ENCODE measurements at places on chromosomes 2 and 18.
A peak's percentile ranks its signal among the peaks of the same experiment; 100 is the strongest.

DNA sequence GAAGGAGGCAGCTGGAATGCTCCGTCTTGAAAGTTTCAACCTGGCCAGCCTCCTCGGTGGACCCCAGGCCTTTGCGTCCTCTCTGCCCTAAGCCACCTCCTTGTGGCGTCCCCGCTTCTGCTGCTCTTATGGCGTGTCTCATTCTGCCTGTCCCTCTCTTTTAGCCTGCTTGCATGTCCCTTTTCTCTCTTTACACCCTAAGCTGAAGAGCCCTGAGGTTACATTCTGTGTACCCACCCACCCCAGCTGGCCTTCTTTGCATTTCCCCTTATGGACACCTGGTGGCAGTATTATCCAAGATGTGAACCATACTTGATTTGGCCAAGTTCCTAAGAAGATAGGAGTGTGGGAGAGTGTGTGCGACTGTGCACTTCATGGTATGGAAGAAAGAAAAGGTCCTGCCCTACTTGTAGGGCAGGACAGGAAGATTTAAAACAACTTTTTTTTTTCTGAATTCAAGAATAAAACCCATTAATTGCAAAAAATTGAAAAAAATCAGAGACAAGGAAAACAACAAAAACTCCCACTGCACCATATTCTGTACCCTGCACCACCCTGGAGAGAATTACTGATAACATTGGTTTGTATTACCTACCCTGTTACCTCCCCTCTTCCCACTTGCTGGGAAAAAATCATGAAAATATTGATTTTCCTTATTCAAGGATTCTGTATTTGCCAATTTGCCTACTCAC is 77.4 kb downstream of the DYSF start:
- DNase-seq = peak; percentile 36

- DNase-seq = no peak
Measured at GRCh38 chr18:79952456-79952995, 1.1 kb upstream of the SLC66A2 start.

DNA sequence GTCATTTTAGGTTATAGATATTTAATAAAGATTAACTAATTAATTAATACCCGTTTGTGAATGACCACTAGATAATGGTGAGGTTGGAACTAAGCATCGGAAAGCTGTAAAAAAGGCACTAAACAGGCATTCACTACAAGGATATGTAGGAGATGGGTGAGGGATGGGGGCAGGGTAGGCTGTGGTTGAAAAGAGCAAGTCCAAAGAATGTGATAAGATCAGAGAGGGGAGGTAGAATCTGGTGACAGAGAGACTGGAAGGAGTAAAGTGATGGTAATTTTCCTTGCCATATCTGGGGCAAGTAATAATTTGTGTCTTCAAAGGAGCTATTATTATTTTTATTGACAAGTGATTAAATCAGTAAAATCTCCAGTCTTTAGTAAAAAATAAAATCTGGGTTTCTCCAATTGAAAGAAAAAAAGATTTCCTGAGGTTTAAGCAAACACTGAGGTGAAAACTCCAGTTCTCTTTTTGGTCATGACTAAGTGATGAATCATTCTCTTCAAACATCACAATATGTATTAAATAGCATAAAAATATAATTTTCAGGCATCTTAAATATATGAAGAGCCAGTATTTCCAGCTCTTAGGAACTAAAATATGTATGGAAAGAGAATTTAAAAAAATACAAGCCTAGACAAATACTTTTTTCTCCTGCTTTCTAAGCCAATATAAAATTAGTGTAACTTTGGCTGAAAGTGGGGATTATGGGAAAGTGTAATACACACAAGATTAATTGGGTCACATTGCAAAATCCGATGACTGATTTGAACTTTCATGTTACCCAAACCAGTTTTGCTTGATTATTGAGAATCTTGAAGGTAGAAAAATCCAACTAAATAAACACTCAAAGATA is 259.1 kb upstream of the RBMS1 start:
- peak; percentile 70 for DNase-seq

DNA sequence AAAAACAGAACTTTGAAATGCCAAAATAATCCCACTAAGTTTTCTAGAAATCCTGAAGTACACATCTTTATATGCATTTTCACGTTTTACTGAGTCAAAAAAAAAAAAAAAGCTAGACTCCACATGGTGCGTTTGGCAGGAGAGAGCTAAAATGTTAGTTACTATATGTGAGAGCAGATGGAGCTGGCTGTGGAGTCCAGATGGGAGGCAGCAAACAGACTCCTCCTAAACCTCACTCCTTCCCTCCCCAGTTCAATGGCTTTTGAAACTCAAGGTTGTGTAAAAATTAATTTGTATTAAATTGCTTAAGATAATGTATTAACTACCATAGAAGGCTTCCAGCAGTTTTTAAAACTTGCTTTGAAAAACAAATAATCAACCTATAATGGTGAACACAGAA is 248.8 kb downstream of the AGPS start:
- DNase-seq = no peak

DNA sequence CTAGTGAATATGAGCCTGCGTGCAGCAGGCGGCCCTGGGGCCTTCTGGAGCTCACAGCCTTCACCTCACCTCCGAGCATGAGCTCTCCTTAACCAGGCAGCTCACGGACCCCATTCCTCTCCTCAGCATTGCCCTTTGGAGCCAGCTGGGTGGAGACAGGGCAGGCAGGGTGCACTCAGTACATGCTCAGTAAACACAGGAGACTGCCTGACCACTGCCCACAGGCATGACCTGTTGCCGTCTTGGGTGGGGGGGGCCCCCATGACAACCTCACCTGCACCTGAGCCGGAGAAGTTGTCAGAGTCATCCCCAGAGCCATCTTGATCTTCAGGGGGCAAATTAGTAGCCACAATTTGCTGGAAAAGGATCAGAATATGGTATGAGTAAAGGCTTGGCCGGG is 19.9 kb downstream of the SDC1 start:
- DNase-seq = no peak

DNA sequence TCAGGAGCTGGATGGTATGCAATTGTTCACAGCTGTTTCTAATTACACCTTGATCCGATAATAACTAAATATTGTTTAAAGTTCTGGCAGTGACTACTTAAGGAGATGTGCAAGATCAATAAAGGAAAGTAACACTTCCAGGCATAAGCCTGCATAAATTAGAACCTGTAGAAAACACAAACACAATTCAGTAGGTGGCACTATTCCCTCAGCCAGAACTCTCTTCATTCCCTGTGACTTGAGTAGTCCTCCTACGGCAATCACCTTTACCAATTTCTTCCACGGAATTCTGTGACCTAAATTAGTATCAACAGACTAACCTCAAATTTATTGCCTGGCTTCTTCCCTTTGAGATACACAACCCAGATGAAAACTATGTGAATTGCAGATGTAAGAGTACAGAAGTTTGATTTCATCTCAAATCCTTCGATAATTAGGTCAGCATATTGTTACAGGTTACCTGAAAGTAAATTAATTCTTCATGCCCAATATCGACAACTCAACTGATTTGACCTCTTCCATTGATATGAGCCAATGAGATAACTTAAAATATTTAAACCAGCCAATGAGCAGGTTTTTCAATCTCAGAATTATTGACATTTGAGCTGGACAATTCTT is 137.8 kb downstream of the PID1 start:
- DNase-seq = peak; percentile 78

- DNase-seq = no peak
Measured at GRCh38 chr2:109712746-109713145, 81.4 kb upstream of the RGPD5 start.

DNA sequence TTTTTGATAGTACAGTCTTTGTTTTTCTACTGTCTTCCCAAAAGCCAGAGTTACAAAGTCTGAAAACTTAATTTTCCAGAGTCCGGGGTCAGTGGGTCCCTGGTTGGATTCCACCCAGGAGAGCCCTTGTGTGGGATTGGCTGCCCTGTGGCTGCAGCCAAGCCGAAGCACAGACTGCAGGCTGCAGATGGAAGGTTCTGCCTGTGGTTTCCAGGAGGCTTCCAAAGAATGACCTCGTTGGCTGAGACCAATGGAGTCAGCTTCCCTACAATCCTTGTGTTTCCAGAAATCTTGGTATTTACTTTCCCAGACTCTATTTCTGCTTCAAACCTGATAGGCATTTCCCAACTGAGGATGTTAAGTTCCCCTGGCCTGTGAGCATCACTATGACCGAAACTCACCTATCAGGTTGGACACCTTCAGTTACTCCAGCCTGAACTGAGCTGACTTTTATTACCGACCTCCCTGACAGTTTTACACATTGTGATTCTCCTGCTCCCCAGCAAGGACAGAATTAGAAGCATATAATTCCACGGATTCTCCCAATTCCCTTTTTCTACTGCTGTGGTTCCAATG is 117.5 kb upstream of the CCDC68 start:
- no peak for DNase-seq

- DNase-seq = no peak
Measured at GRCh38 chr2:73084971-73085370, 13.5 kb upstream of the SFXN5 start.

GRCh38 chr2:206435742-206436141 is 7.6 kb upstream of the ADAM23 start:
- DNase-seq = no peak

DNA sequence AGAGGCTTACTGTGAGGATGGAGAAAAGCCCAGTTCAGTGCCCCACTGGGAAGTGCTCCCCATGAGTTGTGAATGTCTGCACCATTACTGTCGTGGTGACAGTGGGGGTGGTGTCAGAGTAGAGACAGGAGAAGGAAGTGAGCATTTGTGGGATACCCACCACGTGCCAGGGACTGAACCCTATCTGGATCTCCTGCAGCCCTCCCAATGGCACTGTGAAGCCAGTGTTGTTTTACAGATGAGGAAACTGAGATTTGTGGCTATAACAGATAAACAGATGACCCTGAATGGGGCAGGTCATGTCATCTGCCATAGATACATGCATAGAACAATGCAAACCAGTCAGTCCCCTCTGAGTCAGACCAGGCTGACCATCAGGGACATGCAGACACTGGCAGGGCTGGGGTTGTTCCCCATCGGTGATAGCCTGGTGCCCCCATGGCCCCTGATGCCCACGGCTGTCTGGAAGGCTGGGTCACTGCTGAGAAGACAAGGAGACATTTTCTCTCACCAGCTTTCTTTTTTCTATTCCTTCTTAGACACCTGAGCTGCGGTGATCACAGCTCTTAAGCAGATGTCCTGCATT is 60.8 kb downstream of the EMILIN2 start:
- DNase-seq = no peak

- DNase-seq = no peak
Measured at GRCh38 chr18:77160515-77160914, 27.9 kb upstream of the MBP start.

GRCh38 chr2:163723881-163724280 is 11.9 kb downstream of the FIGN start:
- no peak for DNase-seq

DNA sequence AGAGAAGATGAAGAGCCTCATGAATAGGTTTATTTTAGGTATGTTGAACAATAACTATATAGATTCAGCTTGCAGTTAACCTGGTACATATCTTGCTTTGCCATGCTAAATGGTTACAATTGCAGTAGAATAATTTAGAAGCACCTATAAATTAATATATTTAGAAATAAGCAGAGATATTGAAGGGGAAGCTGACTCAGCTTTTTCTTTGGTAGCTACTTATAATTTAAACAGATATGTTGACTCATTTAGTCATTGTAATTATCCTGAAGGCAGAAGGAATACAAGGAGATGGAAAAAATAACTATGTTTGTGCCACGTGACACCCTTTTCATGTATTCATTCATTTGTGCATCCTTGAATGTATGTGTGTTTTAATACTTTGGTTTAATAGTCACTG is 755.5 kb downstream of the SUCLG1 start:
- DNase-seq = no peak

DNA sequence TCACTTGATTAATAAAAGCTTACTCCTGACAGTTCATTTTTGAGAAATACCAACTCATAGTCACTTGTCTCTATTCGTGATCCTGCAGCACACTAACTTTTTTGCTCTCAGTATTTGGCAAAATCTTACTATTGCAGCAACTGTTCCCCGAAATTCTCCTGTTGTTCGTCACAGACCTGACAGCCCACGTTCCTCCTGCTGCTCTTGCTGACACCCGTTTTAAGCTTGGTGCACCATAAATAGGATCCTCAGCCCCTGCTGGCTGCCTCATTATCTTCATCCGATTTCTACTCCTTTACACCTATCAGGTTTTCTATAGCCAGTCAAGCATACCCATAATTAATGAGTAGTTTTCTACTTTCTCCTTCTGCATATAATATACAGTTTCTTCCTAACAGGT is 368.8 kb downstream of the PLCL1 start:
- no peak for DNase-seq

DNA sequence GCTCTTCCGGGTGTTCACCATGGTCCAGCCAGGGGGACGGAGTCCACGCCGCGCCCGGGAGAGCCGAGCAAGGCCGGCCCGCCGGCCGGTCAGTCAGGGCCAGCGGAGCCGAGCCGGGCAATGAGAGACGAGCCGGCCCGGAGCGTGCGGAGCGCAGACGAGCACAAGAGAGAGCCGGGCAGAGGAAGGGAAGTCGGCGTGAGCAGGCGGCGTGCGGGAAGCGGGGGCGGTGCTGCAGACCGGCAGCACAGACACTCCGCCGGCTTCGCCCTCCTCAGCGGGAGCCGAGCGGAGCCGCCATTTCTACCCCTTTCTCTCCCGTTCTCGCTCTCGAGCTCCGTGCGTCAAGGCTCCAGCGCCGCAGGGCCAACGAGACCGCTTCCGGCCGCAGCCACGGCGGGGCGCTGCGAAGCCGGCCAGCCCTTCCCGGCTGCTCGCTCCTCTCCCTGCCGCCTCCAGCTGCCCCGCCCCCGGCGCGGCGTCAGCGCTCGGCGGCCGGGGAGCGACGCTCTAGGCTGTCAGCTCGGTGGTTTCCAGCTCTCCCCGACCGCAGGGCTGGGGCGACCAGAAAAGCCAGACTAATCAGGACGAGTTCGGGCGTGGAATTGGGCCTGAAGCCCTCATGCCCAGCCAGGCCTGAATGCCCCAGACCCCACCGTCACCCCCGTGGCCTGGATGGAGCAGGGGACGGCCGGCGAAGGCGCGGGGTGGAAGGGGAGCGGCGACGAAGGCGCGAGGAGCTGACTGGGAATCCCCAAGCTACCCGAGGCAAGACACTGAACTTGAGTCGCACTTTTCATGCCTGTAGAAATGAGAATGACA is at the start of gene ATAD2B:
Gene ATAD2B, minus strand, starts transcription at position 374 of the 822 bp plus-strand sequence. Its CDS starts 353 bp downstream, at position 21.
- DNase-seq = peak; percentile 86

GRCh38 chr2:33408109-33408508 is 68.3 kb upstream of the RASGRP3 start:
- DNase-seq = no peak

GRCh38 chr2:40480073-40480472 is 28.2 kb upstream of the SLC8A1 start:
- no peak for DNase-seq

DNA sequence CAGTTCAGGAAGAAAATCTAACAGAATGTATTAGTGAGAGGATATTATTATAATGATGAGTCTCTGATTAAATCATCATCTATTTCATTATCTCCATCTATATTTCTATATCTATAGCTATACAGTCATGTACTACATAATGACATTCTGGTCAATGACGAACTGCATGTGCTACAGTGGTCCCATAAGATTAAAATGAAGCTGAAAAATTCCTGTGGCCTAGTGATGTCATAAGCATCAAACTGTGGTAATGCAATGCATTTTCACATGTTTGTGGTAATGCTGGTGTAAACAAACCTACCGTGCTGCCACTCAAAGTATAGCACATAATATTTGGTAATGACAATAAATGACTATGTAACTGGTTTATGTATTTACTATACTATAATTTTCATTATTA is 1127.9 kb upstream of the CHAC2 start:
- no peak for DNase-seq

- no peak for DNase-seq
Measured at GRCh38 chr2:127321303-127321702, 27.4 kb upstream of the ERCC3 start.
